Type B pancreatic cell (in vitro differentiated cells): ENCODE measurements at places on chromosomes 2 and 18.

DNA sequence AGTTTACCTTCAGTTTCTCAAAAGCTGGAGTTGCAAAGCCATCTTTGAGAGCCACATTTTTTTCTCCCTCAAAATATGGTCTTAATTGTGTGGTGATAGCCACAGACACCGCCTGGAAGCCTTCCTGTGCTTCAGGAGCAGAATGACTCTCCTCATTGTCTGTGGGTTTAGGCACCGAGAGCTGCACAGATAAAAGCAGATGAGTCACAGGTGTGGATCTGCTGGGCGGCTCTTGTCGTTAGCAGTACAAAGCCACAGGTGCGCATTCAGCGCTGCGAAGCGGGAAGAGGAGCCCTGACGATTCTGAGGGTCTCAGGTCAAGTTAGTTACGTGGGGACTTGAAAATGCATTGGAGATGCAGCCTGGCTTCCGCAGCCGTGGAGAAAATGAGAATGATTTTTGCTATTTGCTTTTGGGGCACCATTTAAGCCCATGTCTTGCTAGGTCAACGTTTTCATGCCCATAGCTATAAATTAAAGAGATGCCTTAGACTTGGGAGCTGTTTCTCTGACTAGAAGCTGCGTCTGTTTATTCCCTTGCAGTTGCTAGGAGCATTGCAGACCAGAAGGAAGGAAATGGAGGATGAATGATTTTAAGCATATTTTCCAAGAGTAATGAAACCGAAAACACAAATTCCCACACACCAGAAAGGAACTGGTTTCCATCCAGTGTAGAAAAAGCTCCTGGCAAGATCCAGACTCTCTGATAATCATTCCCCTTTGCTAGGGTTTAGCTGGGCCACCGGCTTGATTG, 51.5 kb downstream of the KLHL29 start:
- DNase-seq: peak; percentile 29

- no peak for DNase-seq
Measured at GRCh38 chr18:77032181-77032701, 100.3 kb downstream of the MBP start.

- DNase-seq: no peak
Measured at GRCh38 chr2:85319796-85320195, 8.0 kb downstream of the TGOLN2 start.

GRCh38 chr2:234885118-234885517, 66.7 kb upstream of the SH3BP4 start:
- peak; percentile 36 for DNase-seq

GRCh38 chr2:185255566-185255965, 483.0 kb upstream of the FSIP2 start:
- DNase-seq: no peak

- no peak for DNase-seq
Measured at GRCh38 chr2:37665043-37665442, 6.4 kb downstream of the CDC42EP3 start.

GRCh38 chr2:71716697-71717624, 263.6 kb downstream of the DYSF start:
- DNase-seq: no peak

DNA sequence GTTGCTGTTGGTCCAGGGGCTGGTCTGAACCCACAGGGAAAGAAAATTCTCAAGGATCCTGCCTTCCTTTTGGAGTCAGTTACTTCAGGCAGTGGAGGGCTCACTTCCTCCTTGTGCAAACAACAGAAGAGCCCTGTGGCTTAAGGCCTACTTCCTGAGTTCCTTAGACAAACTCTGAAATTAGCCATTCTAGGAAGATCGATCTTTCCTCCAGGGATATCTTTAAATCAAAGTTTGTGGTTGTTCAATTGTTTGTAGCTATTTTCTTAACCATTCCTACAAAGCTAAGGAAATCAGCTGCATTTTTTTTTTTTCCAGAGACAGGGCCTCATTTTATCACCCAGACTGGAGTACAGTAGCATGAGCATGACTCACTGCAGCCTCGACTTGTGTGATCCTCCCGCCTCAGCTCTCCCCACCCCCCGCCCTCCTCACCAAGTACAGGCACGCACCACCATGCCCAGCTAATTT, 156.0 kb downstream of the TANC1 start:
- no peak for DNase-seq

DNA sequence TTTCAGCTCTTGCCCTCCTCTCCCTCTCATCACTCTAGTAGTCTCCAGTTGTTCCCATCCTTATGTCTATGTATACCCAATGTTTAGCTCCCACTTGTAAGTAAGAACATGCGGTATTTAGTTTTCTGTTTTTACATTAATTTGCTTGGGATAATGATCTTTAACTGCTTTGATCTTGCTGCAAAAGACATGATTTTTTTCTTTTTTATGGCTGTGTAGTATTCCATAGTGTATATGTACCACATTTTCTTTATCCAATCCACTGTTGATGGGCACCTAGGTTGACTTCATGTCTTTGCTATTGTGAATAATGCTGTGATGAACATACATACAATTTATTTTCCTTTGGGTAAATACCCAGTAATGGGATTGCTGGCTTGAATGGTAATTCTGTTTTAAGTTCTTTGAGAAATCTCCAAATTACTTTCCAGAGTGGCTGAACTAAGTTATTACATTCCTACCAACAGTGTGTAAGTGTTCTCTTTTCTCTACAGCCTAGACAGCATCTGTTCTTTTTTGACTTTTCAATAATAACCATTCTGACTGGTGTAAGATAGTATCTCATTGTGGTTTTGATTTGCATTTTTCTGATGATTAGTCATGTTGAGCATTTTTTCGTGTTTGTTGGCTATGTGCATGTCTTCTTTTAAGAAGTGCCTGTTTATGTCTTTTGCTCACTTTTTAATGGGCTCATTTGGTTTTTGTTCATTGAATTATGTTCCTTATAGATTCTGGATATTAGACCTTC, 179.6 kb upstream of the SLC39A10 start:
- DNase-seq: no peak

DNA sequence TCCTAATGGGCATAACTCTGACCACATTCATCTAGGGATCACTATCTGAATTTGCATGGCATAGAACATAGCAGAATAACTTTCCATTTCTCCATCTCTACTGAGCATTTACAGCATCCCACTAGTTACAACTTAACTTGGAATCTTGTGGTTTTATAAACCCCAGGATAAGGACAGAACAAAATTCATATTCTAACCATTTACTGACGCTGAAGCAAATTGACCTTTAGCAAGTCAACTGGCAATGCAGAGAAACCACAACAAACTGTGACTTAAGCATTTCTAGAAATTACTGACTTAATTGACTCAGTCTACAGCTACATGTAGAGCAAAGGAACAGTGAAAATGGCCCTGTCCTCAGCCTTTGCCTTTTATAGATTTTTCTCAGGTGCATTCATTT, 61.2 kb downstream of the DCC start:
- no peak for DNase-seq

DNA sequence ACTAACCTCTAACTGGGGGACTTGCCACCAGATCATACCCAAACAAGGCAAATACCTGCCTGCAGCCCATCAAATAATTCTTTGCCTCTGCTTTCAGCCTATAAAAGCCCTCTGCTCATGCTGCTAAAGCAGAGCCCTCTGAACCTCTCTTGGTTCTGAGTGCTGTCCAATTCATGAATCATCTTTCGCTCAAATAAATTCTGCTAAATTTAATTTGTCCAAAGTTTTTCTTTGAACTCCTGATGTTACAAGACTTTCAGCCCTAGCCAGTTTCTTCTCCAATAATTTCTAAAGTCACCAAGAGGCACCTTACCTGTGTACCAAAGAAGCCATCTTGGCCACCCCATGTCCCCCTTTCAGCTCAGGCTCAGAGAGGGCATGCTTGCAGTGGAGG, 72.0 kb downstream of the MRO start:
- peak; percentile 13 for DNase-seq

DNA sequence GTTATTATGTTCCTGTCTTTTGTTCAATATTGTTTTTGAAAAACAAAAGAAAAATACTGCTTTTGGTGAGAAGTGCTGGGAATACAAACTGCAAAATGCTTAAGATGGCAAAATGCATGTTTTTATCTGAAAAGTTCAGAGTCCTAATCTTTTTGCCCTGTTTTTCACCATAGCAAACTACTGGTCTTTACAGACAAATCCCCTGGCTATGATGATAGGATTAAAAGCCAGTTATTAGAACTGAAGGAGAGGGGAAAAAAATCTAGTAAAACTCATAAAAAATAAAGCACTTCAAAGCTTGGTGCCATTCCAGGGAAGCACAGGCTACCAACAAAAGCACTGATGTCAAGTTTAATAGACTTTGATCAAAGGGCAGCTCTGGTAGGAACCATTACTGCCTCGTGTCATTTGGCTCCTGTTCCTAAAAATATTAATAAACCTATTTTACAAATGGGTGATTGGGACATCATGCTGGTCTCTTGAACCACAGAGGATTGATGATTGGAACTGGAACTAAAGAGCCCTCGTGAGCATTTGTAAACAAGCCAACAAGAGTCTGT, 194.7 kb downstream of the RAB3GAP1 start:
- DNase-seq: no peak

GRCh38 chr2:172612051-172612450, 56.2 kb downstream of the PDK1 start:
- no peak for DNase-seq

DNA sequence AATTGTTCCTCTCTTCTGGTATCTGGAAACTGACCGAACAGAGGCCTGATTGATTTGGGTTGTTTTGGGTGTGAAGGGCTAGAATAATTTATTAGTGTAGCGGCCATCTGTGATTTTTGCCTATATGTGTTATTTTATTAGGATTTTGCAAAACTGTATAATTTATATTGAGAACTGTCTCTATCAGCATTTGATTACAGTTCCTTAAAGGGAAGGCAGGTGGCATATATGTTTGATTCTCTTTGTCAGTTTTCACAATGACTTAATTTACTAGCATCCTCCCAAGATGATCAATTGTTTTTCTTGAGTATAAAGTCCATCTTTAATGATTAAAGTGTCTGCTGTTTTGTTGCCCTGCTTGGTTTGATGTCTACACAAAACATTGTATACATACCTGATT, 4.5 kb downstream of the NBEAL1 start:
- no peak for DNase-seq

DNA sequence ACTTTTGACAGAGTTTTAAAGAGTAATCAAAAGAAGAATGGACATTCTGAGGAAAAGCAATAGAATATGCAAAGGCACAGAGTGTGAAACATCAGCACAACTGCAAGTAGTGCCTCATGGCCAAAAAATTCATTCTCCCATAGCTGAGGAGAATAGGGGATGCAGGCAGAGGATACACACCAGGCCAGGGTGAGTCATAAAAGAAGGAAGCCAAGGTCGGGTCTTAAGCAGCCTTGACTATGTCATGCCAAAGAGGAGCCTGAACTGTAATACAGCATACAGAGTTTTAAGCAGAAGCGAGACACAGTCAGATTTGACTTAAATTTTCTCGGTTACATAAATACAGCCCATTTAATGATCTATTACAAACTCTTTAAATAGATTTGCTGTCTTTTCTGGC, 165.0 kb downstream of the LNPK start:
- no peak for DNase-seq

GRCh38 chr18:55743736-55744135, 155.7 kb upstream of the TCF4 start:
- no peak for DNase-seq

DNA sequence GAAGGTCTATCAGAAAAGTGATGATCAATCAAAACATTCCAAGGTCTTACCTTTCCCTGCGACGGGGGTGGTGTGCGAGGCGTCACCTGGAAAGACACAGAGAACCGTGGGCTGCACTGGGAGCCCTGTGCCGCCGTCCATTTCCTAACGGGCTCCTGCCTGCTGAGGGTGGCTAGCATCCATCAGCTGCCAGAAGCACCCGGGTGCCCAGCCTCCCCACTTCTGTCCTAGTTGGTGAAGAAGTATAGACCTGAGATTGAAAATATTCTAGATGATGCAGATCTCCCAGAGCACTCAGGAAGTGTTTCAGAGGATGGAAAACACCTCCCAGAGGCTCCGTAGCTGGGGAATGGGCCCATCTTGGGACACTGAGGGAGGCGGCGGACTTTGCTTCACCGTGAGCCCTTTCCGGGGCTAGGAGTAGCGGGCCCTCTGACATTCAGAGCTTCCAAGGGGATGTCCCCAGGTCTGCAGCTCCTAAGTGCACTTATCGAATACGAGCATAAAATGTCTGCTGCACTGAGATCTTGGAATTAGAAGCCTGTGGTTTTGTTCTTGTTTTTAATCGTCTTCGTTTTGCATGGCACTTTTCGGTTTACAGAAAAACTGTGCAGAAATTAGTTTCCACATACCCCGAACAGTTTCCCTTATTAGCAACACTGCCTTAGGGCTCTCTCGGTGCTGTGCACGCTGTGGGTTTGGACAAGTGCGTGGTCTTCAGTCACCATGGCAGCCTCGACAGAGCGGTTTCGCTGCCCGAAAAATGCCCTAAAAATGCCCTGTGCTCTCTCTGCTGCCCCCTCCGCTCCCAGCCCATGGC, 143.5 kb downstream of the MBP start:
- DNase-seq: peak; percentile 58

DNA sequence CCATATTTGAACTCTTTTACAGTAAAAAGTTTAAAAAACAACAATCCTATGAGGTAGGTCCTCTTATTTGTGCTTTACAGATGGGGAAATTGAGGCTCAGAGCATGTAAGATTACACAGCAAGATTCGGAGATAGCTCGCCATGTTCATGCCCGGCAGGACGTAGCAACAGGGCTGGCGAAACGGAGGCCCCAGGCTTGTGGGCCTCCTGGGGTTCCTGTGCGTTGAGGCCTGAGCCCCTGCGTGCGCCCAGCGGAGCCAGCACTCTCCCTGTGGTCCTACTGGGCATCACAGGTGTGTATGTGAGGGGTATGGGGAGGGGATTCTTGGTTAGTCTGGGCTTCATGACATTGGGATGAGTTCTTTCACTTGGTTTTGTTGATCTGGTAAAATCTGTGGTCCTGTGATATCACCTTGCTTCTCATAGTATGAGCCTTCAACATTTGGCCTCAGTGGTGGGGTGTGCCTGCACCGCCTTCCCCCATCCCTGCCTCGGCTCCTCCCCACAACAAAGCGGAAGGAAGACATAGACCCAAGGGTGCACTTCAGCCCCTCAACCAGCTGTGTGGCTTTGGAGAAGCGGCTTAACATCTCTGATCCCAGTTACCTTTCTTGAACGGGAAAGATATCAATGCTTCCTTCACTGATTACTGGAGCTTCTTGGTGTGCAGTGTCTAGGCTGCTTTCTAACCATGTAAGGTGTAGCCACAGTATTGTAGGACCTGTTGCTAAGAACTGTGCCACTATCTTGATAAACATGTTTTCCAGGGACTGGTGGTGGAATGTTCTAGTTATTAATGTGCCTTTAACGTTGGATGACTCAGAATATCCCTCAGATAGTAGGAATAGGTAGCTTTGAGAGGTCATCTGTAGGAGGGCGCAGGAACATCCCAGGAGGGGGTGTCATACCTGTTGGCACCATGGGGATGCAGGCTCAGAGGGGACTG, 37.2 kb downstream of the HPCAL1 start:
- no peak for DNase-seq

GRCh38 chr2:27636766-27637165, 7.9 kb downstream of the GPN1 start:
- no peak for DNase-seq

- no peak for DNase-seq
Measured at GRCh38 chr2:226131299-226131784, 668.3 kb downstream of the IRS1 start.

DNA sequence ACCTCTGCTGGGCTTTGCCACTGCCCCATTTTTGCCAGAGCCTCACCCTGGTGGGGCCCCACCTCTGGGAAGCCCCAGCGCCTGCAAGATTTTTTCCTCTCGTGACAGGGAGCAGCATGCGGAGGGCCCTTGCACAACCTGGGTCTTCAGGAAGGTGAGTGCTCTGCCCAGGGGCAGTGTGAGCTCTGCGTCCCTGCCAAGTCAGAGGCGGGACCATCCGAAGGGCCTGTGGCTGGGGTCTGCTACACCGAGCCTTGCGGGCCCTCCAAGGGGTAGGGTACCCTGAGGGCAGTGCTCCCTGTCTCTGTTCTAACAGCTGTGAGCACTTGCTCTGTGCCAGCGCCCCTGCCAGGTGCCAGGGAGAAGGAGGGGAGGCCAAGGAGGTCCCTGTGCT, 5.8 kb upstream of the ODC1 start:
- no peak for DNase-seq
